ENCODE measurements at places on chromosomes 3 and 15. TPM values are rescaled to one million over a fixed set of nuclear protein-coding genes. Genes with fewer than 3 reads are reported as not detected.

DNA sequence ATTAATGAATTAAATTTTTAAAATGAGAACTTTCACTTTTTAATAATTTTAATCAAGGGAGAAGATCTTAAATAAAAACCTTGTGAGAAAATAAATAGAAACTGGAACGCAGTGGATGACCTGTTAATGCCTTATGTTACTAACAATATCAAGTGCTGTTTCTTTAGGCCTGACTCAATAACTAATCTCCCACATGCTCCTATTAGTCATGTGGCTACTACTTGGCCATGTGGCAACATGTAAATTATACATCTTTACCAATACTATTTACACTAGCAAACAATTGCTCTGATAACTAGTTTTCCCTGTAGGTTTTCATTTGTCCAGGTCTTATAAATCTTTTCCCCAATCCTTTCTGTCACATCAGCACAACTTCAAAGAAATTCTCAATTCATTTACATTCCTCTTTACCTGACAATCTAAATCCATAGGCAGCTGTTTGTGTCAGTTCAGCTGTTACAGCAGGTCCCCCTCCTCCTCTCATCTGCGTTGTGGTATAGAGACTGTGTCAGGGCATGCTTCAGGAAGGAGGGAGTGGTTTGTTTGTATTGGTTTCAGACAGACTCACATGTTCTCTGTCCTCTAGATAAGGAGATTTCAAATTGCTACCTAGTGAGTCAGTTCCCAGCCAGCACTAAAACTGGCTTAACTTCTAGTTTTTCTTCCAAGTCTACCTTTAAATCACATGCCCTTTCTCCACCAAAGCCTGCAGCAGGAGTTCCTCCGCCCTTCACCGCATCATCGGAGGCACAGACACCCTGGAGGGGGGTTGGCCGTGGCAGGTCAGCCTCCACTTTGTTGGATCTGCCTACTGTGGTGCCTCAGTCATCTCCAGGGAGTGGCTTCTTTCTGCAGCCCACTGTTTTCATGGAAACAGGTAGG, 11.3 kb upstream of the C3orf52 start:
- DNase-seq = no peak
- H3K4me1 ChIP-seq = peaks cover 3% of the 10 kb centered on the region
- H3K27ac ChIP-seq = no peak overlapping the region
- H3K4me3 ChIP-seq = no peak overlapping the region
- H3K27me3 ChIP-seq = no peaks in the 10 kb centered on the region

DNA sequence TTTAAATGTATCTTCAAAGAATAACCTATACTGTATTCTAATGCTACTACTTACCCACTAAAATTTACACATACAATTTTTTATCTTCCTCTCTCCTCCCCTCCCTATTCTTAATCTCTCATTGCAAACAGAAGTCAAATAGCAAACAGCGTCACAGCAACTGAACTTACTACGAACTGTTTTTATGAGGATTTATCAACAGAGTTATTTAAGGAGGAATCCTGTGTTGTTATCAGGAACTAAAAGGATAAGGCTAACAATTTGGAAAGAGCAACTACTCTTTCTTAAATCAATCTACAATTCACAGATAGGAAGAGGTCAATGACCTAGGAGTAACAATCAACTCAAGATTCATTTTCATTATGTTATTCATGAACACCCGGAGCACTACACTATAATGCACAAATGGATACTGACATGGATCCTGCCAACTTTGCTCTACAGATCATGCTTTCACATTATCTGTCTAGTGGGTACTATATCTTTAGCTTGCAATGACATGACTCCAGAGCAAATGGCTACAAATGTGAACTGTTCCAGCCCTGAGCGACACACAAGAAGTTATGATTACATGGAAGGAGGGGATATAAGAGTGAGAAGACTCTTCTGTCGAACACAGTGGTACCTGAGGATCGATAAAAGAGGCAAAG, 984 bp downstream of the FGF7 start:
- no peaks in the 10 kb centered on the region for H3K4me1 ChIP-seq
- H3K27ac ChIP-seq = no peak overlapping the region
- H3K4me3 ChIP-seq = peak overlapping the region; percentile 33
- H3K27me3 ChIP-seq = no peaks in the 10 kb centered on the region

DNA sequence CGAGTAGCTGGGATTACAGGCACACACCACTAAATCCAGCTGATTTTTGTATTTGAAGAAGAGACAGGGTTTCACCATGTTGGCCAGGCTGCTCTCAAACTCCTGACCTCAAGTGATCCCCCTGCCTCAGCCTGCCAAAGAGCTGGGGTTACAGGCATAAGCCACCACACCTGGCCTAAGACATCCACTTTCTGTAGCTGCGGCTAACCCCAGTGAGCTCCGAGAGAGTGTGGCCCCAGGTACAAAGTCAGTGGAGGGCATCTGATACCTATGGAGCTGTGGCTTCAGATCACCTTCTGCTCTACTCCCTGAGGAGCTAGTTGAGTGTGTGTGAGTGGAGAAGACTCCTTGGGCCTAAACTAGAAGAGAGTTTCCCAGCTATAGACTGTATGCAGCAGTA, 189.3 kb upstream of the TSC22D2 start:
- DNase-seq = no peak
- no peak overlapping the region for H3K27ac ChIP-seq

DNA sequence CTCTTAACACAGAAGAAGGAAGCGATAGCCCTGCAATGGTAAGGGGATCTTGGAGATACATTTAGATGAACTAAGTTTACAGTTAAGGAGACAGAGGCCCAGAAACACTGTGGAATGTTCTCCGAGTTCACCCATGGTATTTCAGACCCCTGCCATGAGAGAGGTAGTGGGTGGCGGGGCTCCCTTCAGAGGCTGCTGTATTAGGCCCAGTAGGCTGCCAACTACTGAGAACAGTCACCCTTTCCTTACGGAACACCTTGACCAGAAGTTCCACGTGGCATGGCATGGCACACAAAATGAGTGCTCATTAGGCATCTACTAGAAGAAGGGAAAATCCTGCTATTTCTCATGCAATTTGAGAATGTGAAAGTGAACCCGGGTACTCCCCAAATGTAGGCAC, 195.4 kb downstream of the TNIK start:
- no peak for DNase-seq
- H3K4me1 ChIP-seq = no peaks in the 10 kb centered on the region
- H3K36me3 ChIP-seq = no peaks in the 10 kb centered on the region
- no peak overlapping the region for H3K4me3 ChIP-seq
- H3K27me3 ChIP-seq = no peaks in the 10 kb centered on the region
- H3K27ac ChIP-seq = no peak overlapping the region

KCNMB3 gene
- 3.7 TPM for total RNA-seq

Data from kidney (tissue), 22 donors.